ENCODE measurements at places on chromosomes 11 and 22.

DNA sequence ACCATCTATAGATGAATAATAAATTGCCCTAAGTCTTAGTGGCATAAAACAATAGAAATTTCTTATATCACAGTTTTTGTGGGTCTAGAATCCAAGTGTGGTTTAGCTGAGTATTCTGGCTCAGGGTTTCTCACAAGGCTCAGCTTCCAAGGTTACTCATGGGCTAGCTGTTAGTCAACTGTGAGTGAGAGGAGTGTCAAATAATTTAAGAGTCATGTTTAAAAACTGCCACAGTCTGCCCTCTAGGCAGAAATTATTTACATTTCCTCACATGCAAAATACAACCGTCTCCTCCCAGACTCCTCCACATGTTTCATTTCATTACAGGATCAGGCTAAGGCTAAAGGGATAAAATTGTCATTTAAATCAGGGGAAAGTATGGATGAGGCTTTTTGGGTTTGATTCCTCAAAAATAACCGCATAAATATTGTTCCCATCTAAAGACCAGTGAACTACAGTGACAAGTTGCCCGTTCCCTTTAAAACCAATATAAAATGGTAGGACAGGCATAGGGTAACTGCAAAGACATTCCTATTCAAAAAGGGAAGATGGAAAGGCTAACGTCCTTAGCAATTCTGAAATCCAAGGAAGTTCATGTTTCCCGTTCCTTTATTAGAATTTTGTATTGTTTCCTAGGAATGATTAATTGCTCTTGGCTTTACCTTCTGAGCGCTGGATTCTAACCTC lies 324.3 kb downstream of the DYNC2H1 start:
- no peak for DNase-seq

- no peak for DNase-seq
These were observed 55.7 kb downstream of the MYO18B start for GRCh38 chr22:25797498-25798290.

GRCh38 chr11:64762277-64762673 lies 2.5 kb upstream of the PYGM start:
- DNase-seq, result no peak

DNA sequence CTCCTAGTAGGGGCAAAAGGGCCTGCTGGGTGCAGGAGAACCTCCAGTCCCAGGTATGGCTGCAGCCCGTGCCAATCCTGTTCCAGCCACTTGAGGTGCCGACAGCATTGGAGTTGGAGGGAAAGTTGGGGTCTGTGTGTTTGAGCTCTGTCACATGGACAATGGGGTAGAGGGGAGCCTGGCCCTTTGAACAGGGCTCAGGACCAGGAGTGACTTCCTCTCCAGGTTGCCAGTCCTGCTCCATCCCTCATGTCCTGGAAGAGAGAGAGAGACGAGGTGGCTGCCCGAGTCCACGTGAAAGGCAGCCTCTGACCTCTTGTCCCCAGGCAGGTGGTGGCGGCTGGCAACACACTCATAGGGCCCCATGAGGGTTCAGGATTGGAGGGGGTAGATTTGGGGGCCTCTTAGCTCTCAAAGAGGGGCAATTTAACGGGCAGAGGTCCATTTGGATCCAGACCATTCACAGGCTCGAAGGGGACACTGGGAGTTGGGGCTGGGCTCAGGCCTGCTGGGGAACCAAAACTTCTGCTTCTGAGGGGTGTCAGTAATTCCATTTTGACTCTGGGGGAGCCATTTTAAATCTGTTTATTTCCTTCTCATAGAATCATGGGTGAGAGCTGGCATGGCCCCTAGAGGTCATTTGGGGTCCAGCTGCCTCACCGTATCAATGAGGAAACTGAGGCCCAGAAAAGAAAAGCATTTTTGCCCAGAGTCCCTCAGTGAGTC lies 4.1 kb downstream of the ADORA2A start:
- DNase-seq, result no peak

GRCh38 chr11:83511646-83512045 lies 225.5 kb upstream of the CCDC90B start:
- DNase-seq, result no peak

GRCh38 chr11:11659567-11660362 lies 38.0 kb upstream of the GALNT18 start:
- DNase-seq, result no peak

DNA sequence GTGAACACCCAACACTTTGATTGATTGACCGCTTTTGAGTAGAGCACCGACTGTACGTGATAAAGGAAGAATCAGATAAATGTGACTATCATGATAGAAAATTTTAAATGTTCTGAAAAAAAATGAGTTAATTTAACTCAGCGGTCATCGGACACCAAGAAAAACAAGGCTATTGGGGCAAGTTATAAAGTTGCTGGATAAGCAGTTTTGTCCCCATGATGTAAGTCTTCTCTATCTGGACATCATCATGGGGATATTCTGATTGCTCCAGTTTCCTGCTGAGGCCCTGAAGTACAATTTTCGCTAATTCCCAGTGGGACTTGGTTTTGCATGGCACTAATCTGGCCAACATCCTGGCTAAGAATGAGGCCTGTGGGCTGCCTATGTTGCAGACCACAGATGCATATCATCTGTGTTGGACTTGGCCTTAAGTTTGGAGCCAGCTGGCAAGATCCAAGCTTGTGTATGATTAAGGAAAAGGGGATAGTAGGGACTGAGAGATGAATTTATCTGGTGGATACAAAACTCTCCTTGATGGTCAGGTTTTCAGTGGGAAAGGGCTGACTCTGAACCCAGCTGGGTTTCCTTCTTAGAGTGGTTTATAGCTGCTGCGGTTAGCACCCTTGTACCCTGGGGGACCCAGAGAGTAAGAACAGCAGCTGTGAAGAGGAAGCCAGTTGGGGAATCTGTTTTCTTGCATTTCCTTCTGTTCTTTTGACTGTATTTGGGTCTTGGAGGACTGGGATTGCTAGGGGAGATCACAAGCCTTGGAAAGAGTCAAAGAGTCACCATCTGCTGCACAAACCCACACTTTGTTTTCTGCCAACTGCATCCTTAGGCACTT lies 118.3 kb downstream of the SEZ6L start:
- no peak for DNase-seq

Measured in HAP-1 (cell line).